ENCODE measurements at places on chromosomes 2 and 18.

GRCh38 chr18:23226391-23226790, 91.1 kb downstream of the CABLES1 start:
- DNase-seq, result no peak

- no peak for DNase-seq
Observed at GRCh38 chr2:196809260-196809659, at the start of gene C2orf66. Gene C2orf66 (minus strand): TSS chr2:196809355. CDS start chr2:196809336, 19 bp downstream.

DNA sequence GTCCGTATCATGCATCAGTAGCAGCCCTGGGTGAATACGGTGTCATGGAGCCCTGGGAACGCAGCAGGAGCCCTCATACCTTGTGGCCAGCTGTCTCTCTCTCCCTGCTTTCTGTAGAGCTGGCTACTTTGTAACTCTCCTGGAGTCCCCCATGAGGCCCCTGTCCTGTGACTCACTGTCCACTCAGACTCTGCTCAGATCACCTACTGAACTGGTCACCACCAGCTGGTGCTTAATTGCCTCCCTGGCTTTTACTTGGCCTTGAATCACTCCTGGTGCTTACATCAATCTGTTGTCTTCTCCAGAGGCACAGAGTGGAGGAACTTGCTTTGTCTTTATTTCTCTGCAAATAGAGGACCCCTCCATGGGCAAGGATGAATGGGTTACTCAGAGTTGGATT, 172.7 kb downstream of the HRH4 start:
- no peak for DNase-seq

DNA sequence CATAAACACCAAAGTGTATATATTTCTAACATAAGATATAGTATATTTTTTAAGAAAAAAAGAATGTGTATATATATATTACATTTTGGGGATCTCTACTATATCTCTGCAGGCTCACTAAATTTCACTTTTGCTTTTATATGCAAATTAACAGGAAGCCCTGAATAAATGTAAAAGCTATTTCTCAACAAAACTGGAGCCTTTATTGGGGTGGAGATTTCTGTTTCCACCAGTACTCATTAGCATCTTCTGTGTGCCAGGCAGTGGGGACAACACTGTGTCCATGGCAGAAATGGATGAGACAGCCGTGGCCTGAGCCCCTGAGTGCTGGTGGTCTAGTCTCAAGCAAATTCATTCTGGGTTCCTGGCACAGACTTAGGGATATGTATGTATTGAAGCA, 41.3 kb downstream of the C18orf63 start:
- no peak for DNase-seq

DNA sequence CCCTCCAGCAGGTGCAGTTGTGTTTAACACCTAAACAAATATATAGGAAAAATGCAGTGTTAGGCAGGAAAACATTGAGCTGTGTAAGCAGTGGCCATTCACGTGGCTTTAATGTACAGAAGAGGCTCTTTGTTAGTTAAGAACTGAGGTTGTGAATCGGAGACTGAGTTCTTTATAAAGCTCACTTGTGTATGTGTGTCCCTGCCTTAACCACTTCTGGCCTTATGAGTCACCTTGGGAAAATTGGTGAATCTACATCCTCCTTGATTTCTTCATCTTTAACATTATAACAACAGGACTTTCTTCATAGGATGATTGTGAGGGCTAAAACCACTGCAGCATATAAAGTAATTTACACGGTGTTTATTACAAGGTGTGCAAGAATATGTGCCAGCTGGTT, 188.4 kb upstream of the TPO start:
- DNase-seq, result no peak

GRCh38 chr2:3442185-3442584, 62.7 kb downstream of the TRAPPC12 start:
- DNase-seq, result no peak

DNA sequence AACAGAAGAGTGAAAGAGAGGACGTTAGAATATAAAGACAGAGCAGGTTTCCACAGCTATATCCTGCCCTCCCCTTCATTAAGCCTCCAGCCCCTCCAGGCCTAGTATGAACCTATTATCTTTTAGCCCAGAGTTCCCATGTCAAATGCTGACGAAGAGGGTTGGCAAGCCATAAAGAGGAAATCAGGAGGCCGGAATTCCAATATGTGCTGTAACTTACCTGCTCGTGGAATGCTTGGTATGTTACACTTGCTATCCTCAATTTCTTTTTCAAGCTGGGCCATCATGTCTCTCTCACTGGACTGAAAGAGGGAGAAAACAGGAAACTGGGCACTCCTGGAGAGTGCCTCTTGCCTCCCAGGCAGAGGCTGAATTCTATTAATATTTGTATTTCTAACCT, 264.1 kb downstream of the TRIB2 start:
- DNase-seq, result no peak

- no peak for DNase-seq
Observed at GRCh38 chr2:195044801-195045200, 612.2 kb upstream of the SLC39A10 start.

GRCh38 chr2:28662044-28662443, 89.6 kb upstream of the PPP1CB start:
- DNase-seq, result no peak

- DNase-seq, result no peak
Observed at GRCh38 chr18:66078925-66079800, 328.4 kb downstream of the CDH7 start.

GRCh38 chr2:26597197-26597596, 44.0 kb downstream of the CIB4 start:
- DNase-seq, result no peak

DNA sequence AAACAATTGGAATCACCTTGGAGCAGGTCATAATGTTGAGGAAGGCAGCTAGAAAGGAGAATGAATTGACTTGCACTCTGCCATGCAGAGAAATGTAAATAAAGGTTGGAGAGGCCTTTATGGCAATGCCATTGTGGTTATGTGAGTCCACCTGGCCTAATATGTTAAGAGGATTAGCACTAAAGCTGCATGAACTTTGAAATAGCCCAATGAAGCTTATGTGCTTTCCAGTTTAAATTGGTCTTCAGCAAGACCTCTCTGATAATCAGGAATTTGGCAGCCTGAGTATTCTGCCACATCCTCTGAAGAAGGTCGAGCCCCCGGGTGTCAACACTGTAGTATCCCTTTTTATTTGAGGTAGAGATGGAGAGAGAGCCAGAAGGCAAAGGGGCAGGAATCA, 464.9 kb downstream of the CDH2 start:
- DNase-seq, result no peak

GRCh38 chr18:79876497-79876896, 75.0 kb downstream of the SLC66A2 start:
- no peak for DNase-seq

GRCh38 chr2:53559302-53559966, 208.2 kb upstream of the CHAC2 start:
- DNase-seq, result no peak

DNA sequence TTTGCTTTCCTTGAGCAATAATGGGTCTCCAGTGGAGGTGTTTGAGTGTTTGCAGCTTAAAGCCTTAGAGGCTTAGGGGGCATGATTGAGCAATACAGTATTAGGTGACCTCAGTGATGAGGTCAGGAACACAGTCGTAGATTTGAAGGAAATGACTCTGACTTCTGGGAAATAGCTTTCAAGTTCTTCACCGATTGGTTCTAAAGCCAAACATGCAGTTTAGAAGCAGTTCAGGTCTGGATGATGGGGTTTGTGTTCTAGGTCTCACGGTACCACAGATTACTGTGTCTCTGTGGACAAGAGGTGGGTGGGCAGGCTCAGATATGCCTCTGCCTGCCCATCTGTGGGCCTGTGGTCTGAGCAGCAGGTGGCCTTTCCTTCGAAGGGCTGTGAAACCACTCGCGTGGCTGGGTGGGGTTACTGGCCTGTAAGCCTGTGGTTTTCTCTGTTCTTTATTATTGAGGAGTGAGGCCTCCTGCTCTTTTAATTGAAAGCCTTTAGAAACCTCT, 7.8 kb downstream of the MTHFD2 start:
- no peak for DNase-seq

DNA sequence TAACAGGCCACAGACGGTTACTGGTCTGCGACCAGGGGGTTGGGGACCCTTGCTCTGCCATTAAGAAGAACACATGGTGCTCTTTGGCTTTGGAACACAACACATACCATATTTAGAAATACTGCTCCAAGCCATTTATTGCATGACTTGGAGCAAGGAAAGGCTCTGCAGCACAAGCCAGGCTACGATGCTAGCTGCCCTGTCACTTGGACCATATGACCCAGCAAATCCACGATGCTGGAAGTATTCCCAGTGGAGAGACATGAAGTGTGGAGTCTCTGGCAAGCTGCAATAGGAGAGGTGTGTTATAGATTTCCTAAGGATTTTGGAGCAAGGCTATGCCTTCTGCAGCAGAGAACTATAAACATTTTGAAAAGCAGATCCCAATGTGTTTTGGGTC, 171.2 kb downstream of the HAUS1 start:
- no peak for DNase-seq

DNA sequence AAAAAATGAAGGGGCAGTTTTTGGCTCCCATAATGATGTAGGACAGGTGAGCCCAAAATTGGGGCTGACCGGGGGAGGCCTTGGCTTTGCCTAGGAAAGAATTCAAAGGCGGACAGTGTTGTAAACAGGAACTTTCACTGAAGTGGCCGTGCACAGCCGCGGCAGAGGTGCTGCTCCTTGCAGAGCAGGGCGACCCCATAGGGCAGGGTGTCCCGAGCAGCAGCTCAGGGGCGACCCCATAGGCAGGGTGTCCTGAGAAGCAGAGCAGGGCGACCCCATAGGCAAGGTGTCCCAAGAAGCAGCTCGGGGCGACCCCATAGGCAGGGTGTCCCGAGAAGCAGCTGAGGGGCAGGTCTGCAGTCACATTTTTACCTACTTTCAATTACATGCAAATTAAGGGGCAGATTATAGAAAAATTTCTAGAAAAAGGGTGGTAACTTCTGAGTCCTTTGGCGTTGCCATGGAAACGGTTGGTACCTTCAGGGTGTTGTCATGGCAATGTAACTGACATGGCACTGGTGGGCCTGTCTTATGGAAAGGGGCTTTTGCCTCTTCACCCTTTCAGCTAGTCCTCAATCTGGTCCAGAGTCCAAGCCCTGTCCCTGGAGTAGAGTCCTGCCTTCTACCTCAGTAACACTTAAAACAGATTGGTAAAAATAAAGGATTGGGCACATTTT, 134.5 kb downstream of the FBXO15 start:
- no peak for DNase-seq

DNA sequence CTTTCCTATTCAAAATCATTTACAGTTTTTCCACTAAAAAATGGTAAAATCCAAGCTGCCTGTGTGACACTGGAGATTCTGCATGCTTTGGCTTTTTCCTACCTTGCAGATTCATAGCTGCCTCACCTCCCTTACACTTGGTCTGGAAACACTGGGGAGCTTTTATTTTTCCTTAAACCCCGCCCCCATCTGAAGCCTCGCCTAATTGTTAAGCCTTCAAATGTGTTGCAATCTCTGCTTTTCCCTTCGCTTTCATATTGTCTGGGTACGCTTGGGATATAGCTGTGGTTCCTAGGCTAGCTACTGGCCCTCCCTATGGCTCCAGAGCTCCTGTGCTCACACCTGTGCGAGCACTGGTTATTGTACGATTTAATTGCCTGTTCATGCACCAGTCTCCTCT, 942.4 kb upstream of the GYPC start:
- DNase-seq, result no peak

GRCh38 chr2:171334946-171335345, 98.8 kb downstream of the METTL8 start:
- no peak for DNase-seq

GRCh38 chr18:60162388-60162787, 210.2 kb downstream of the MC4R start:
- no peak for DNase-seq

DNA sequence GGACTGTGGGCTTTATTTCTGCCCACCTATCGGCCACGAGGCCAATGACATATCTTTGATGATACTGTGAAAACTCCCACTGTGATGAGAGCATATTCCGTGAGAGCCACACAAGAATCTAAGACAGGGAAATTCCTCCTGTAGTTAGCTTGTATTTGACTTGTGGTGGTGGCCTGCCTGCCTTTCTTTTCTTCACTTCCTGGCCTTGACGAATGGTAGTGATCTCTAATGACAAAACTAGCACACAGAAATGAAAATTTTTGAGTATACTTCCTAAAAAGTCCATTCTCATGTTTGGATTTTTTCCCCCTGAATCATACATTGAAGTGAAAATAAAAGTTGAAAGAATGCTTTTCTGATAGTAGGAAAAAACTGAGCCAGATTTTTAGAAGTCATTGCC, 94.4 kb downstream of the MGAT5 start:
- DNase-seq, result no peak

DNA sequence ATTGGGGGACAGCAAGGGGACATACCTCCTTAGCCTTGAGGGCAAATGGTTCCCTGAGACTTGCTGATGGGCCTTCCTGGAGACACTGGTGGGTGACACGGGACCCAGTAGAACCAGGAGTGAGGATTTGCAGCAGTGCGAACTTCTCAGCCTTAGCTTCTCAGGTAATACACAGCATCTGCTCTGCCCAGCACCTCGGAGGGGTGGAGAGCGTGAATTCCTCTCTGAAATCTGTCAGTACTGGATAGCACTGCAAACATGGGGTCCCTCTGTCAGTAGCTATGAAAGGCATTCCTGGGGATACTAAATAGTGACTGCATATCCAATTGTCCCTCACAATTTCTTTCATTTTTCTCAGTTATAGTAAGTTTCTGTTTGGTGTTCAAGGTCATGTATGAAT, 151.7 kb downstream of the GBX2 start:
- no peak for DNase-seq

GRCh38 chr2:21820271-21820670, 696.5 kb downstream of the TDRD15 start:
- no peak for DNase-seq

GRCh38 chr2:78757191-78757590, 268.3 kb upstream of the REG3G start:
- DNase-seq, result no peak

- peak; percentile 97 for DNase-seq
Observed at GRCh38 chr2:64144057-64145013, at the start of gene PELI1. Gene PELI1 (minus strand): TSS chr2:64144420. CDS start chr2:64108310, 36,110 bp downstream.

All from HFF-Myc (cell line).